ENCODE measurements at places on chromosomes 2 and 18.

DNA sequence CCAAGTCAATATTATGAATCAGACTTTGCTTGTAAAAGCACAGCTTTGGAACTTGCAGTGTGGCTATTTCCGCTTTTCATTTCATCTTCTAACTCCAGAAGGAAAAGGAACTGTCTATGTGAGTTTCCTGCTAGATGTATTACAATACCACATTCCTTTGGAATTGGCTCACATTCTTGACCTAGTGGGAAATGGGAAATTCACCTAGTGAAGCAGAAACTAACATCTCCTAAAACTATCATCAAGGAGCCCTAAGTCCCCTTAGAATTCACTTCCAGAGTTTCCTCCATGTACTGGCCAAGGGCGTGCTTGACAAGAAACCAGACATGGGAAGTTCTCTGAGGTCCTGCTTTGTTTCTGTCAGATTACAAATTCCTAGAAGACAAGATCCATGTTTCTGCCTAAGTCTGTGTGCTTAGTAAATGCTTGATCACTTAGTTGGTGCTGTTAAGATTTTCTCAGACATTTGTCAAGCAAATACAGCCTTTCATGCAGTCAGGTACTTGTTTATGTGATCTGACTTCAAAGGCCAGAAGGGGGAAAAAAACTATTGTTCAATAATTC, 275.7 kb upstream of the FN1 start:
- no peak for DNase-seq

- DNase-seq = no peak
Measured at GRCh38 chr2:176986487-176986886, 226.1 kb upstream of the HNRNPA3 start.

DNA sequence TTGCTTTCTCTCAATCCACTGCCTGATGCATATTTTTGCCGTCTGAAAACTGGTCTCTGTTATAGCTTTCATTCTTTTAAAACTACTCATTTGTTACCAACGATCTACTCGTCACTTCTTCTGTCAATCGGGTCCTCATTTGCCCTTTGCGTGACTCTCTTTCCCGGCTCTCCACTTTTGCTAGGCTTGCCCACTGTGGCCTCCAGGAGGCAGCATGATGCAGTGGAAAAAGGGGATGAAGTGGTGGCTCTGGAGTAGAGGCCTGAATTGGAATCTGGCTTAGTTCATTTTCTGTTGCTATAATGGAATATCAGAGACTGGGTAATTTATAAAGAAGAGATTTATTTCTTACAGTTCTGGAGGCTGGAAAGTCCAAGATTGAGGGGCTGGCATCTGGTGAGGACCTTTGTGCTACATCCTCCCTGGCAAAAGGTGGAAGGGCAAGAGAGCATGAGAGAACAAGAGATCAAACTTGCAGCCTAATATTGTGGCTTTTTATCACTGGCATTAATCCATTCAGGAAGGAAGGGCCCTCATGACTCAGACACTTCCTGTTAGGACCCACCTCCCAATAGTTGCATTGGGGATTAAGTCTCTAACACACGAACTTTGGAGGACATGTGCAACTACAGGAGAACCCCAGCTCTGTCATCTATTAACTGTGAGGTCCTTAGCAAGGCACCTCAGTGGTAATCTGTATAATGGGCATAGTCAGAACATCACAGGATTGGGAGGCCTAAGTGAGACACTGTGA, 15.4 kb downstream of the GDF7 start:
- no peak for DNase-seq

GRCh38 chr2:200829258-200829655, 17.5 kb downstream of the BZW1 start:
- no peak for DNase-seq

GRCh38 chr2:96737831-96738230, 2.0 kb downstream of the LMAN2L start:
- DNase-seq = no peak

- no peak for DNase-seq
Measured at GRCh38 chr2:207090389-207090788, 75.4 kb downstream of the KLF7 start.

- no peak for DNase-seq
Measured at GRCh38 chr2:239910851-239911640, 114.1 kb downstream of the NDUFA10 start.

DNA sequence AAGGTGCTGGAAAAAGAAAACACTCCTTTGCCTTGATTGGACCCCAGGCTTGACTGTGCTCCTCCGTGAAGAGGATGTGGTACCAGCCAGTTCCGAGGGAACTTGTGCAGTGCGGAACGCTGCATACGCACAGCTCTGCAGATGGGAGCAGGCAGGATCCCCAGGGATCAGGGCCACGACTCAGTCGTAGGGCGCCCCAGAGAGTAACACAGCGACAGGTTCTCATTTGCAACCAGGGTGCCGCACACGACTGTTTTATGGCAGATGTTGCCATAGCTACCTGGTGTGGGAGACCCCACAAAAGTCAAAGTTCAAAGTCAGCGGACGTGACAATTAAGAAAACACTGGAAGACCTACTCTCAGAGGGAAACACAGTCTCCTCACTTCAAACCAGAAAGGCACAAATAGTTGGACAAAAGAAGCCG, 779 bp downstream of the MALL start:
- DNase-seq = no peak

GRCh38 chr2:155690785-155691184, 641.7 kb downstream of the NR4A2 start:
- no peak for DNase-seq

GRCh38 chr2:37330681-37331080, 6.0 kb upstream of the PRKD3 start:
- DNase-seq = no peak

GRCh38 chr18:62331581-62332356, 6.7 kb downstream of the TNFRSF11A start:
- no peak for DNase-seq

DNA sequence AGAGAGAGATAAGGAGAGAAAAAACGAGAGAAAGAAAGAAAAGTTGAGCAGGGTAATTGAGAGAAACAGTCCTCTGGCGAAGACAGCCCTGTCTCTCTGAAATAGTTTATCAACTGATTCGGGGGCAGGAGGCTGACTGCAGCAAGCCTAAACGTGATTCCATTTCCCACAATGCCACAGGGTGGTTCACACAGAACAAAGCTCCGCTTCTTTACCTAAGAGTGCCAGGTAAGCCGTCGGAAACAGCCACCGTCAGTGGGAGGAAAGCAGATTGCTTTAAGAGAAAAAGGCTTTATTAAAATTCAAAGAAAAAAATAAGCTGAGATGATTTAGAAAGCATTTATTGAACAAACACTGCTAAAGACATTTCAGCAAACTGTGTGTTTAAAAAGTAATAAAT, 271.4 kb upstream of the POU3F3 start:
- DNase-seq = no peak

- no peak for DNase-seq
Measured at GRCh38 chr2:148928395-148928794, 53.4 kb downstream of the KIF5C start.

GRCh38 chr2:6787376-6787775, 78.3 kb downstream of the CMPK2 start:
- DNase-seq = no peak

GRCh38 chr2:119823734-119824334, 64.1 kb downstream of the PTPN4 start:
- DNase-seq = no peak

GRCh38 chr2:199366406-199366805, 91.3 kb downstream of the SATB2 start:
- DNase-seq = no peak

DNA sequence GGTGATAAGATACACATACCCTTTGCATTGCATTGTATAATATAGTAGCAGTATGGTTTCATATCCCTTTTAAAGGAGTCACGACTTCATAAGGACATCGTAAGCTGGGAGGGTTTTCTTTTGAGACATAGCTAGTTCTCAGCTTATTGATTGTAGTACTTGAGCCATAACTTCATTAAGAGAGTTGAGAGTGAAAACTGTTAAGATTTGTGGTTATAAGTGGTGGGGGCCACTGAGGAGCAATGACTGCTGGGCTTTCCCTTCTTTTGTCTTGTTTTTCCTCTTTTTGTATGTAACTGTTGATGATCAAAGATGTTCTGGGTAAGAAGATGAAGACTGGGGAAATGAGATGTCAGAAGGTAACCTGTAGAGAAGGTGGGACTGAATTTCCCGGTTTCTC, 11.0 kb downstream of the EIF5B start:
- DNase-seq = no peak

DNA sequence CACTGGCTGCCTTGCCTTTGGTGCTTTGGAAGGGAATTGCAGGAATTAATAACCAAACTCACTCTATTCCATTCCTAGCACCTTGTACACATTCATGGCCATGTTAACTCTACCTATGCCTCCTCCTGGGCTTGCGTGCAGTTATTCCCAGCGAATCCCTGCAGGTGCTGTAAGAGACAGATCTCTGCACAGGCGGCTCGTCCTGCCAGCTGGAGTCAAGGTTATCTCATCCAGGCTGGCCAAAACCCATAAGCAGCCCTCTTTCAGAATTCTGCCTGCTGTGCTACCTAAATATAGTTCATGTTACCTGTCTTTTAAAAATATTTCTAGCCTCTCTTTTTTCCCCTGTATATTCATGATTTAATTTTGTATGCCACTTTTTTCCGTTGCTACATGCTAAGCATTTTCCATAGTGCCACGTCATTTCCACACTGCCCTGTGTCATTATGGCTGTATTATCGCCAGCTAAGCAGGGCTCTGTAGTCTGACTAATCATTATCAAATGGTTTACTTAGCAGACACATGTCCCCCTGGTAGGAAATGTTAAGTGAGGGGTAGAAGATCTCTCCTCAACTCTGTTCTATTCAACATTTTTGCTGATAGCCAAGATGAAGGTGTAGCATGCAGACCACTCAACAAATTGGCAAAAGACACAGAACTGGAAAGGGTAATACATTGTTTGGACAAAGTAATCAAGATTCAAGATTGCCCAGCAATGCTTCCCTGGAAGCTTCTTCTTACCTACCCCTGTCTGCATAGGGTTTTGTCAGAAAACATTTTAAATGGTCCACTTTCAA, 79.7 kb upstream of the TAF1B start:
- DNase-seq = no peak

DNA sequence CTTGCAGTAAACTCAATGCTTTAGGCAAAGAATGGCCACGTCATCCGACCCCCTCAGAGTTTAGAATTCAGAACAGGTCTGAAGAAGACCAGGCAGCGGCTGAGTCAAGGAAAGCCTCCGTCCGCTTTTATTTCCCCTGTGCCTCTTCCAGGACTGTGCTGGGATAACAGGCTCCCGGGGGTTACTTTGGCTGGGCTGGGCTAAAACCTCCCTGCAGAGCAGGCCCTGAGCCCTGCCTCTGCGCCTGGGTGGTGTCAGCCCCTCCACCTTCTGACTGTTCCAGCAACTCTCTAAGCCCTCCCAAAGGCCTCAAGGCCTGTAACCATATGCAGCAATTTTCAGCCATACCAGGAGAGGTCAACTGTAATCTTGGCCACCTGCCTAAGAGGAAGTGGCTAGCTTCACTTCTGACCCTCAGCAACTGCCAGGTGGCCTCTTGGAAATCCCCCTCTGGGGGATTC, 166.5 kb downstream of the RPIA start:
- no peak for DNase-seq

DNA sequence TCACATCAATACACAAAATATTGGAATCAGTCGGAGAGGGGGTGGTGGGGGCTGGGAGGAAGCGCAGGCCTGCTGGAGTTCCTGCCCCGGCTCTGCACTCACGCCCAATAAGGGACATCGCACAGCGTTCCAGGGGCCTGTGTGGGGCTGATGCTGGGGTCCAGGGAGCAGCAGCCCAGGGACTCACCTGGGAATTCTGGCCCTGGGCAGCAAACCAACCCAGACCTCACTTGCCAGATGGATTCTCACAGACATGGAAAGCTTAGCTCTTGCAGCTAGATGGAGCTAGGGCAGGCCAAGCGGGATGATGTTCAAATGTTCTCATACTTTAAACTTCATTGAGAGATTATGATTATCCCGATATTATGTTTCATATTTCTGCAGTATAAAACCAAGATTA, 266.6 kb upstream of the TANK start:
- no peak for DNase-seq

DNA sequence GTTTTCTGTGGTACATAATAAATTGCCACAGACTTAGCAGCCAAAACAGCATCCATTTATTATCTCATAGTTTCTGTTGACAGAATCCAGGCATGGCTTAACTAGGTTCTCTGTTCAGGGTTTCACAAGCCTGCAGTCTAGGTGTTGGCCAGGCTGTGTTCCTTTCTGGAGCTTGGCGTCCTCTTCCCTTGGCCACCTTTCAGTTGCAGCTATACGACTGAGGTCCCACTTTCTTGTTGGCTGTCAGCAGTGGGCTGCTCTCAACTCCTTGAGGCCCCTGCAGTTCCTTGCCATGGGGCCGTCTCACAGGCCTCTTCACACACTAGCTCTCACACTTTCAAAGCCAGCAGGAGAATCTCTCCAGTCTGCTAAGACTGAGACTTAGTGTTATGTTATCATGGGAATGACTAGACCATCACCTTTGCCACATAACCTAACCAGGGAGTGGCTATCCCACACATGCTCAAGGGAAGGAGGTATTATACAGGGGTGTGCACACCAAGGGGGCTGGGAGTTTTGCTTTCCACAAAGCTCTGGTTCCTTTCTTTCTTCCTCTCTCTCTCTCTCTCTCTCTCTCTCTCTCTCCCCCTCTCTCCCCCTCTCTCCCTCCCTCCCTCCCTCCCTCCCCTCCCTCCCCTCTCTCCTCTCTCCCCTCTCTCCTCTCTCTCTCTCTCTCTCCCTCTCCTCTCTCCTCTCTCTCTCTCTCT, 15.8 kb downstream of the RIOK3 start:
- DNase-seq = no peak

- no peak for DNase-seq
Measured at GRCh38 chr2:108243566-108243965, 3.8 kb downstream of the SULT1C3 start.

DNA sequence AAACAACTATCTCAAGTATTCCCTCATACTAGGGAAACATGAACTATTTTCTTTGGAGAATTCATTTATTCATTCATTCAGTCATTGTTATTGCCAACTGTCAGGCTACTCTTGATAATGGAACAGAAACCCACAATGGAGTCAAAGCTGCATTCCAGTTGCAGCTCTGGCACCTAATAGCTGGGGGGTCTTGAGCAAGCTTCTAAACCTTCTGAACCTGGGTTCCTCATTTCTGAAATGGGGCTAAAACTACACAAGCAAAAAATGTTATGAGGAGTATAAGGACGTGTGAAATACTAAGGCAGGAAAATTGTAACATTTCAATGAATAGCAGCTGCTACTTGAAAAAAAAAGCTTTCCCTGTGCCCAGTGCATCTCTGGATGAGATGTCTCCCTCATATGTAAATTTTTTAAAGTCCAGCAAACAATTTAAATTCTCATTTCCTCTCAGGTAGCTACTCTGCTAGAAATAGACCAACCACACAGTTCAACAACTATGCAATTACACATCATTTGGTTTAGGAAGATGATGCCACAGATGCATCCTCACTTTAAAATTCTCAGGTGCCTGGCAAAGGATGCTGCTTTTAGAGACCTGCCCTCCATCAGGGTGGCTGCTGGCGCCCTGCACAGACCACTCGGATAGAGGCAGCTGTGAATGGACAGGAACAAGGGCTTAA, 38.5 kb downstream of the SPRED2 start:
- DNase-seq = no peak

- DNase-seq = no peak
Measured at GRCh38 chr2:8469709-8470493, 212.0 kb upstream of the ID2 start.

GRCh38 chr2:173049831-173050230, 25.8 kb upstream of the MAP3K20 start:
- DNase-seq = no peak
